ENCODE measurements at places on chromosomes 3 and 15.

GRCh38 chr3:25273582-25274171 is 154.4 kb upstream of the RARB start:
- DNase-seq, result no peak

DNA sequence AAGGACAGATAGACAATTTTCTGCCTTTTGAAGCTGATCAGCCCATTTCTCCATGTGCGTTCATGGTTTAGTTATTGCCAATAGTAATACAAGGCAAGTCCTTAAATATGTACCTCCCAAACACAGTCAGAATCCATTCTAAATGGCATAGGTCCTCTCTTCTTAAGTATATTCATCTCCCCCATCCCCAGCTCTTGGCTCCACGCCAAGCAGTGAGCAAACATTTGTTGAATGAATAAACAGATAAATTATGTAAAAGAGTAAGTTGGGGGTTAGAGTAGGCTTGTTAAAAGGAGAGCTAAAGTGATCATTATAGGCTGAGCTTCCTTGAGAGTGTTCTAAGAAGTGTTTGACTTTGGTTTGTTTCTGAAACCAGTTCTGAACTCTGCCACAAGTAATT is 241.3 kb downstream of the ITPR1 start:
- DNase-seq, result no peak

- DNase-seq, result no peak
Measured at GRCh38 chr3:72123908-72124441, 339.0 kb upstream of the PROK2 start.

- DNase-seq, result no peak
Measured at GRCh38 chr3:86578071-86578470, 412.9 kb downstream of the VGLL3 start.

DNA sequence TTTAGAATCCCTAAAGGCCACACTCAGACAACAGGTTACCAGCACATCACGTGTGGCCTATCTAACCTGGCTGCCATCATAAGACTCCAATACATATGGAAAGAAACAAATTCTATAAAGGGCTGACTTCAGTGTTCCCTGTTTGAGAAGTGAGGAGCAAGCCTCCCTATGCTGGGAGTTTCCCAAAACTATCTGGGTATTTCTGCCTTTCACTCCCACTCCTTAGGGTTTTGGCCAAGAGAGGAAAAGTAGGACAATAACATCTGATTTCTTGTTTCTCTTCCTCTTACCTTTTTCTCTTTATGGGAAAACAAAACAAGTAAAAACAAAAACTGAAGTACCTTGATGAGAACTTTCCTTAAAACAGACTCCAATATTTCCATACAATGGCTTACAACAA is 121.5 kb upstream of the COL8A1 start:
- no peak for DNase-seq

DNA sequence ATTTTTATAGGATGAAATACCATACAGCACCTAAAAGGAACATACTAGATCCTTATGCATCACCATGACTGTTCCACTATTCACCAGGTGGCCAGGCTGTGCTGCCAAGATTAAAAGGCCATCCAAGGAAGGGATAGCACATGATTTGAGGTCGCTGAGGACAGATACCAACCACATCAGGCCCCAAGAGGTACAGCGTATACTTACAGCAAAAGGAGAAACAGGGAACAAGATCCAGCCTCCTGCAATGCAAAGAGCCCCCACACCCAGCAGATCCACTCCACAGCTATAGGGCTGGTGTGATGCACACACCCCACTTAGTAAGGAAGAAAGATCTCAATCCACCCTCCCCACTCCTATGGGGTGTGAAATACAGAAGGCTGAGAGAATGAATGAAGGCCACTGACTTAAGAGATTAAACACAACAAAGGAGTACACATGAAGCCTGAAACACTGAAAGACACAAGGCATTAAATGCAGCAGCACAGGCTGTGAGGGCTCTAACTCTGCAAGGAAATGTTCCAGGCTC is 32.0 kb upstream of the ZNF445 start:
- no peak for DNase-seq

GRCh38 chr3:73734211-73735089 is 109.7 kb upstream of the PDZRN3 start:
- no peak for DNase-seq

DNA sequence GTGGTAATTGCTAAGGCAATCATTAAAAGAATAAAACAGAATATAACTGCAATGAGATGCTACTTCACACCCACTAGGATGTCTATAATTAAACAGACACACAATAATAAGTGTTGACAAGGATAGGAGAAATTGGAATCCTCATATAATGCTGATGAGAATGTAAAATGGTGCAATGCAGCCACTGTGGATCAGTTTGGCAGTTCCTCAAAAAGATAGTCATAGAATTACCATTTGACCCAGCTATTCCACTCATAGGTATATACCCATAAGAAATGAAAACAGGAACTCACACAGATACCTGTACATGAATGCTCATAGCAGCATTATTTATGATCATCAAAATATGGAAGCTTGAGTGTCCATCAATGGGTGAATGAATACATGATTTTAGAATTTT is 9.6 kb upstream of the RNF111 start:
- no peak for DNase-seq

GRCh38 chr15:73617301-73617831 is 15.8 kb downstream of the NPTN start:
- no peak for DNase-seq

GRCh38 chr3:108513961-108514360 is 3.6 kb upstream of the MYH15 start:
- DNase-seq, result no peak

DNA sequence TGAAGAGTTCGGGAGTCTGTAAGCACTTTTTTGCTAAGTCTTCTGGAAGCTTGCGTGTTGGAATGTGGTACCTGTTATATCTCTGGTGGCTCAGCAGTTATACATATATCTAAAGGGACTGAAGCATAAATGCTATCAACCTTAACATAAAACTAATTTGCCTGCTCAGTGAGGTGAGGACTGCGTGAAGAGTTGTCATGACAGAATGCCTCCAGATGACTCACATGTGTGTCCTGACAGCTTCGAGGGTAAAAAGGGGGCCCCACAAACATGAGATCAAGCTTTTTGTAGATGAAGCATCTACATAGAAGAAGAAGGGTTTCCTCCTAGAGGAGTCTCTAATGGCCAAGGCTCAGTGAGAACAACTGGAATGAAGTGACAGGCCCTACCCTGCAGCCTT is 88.8 kb upstream of the C3orf80 start:
- no peak for DNase-seq

GRCh38 chr3:27880969-27881892 is 159.1 kb upstream of the EOMES start:
- no peak for DNase-seq

DNA sequence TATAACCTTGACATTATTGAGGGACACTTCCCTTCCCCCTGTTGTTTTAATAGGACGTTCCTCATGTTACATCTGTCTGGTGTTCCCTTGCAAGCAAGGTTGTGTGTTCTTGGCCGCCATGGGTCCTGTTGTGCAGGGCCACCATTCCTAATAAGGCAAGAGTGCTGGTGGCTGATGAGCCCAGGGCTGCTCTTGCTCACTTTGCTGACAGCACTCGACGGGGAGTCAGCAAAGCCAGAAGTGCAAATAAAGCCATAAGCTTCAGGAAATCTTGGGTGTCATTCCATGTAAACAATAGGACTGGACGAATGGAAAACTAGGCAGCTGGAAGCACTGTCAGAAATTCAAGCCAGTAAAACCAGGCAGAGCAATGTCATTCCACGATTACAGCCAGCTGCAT is 75.8 kb downstream of the SQOR start:
- DNase-seq, result no peak

GRCh38 chr3:108221393-108221792 is 831 bp downstream of the IFT57 start:
- DNase-seq, result no peak

GRCh38 chr3:113088616-113089015 is 97.8 kb downstream of the GTPBP8 start:
- DNase-seq, result no peak

DNA sequence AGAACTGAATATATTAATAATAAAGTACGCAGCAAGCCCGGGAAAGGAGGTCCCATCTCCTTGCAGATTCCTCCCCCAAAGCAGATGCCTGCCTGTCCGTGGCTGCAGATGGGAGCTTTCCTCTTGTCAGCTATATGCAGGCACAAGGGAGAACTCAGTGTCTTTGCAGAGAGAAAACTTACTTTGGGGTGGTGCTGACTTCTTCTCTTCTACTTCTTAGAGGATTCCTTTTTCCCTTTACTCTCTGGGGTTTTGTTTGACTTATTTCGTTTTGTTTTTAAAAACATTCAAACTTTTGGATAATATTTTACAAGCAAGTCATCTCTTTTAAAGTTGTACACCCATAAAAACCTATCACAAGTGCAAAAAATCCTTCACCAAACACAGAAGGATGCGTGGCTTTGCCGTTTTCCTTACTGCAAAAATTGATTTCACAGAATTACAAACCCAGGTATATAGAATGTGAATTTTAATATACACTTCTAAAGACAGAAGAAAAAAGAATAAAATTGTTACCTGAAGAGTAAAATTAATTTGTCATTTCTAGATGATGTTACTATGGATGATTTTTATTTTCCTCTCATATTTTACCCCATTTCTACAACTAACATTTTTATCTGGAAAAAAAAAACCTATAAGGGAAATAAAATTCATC is 65.3 kb upstream of the IGF1R start:
- no peak for DNase-seq

DNA sequence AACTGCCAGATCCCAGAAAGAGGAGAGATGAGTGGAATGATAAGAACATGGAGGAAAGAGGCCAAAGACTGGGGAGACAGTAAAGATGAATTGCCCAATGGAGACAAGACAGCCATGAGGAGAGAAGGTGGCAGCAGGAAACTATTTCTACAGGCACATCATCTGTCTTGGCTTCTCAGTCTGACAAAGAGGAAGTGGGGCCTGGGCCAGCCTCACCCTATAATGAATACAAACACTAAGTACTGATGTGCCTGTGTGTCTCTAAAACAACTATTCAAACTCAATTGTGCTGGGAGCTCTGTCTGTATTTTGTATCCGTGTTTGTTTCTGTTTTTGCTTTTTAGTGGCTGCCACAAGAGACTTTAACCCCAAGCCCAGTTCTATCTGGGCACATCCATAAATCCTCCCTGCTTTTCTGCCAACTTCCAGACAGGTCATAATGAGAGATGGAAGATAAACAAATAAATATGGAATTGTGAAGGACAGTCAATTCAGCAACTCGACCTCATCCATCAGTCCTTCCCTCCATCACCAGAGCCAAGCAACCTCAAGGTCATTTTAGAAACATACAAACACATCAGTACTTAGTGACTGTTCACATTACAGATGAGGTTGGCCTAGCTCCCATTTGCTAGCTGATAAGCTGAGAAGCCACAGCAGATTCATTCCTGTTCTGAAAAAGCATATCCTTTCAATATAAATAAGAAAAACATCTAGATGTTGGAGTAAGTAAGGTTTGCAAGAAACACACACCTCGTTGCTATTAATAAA is 116.7 kb downstream of the CADPS start:
- DNase-seq, result no peak

- DNase-seq, result no peak
Measured at GRCh38 chr3:43695863-43696262, 5.1 kb downstream of the ABHD5 start.

- no peak for DNase-seq
Measured at GRCh38 chr15:48721061-48721810, 75.7 kb upstream of the FBN1 start.

- no peak for DNase-seq
Measured at GRCh38 chr3:178393146-178393545, 143.1 kb upstream of the KCNMB2 start.

DNA sequence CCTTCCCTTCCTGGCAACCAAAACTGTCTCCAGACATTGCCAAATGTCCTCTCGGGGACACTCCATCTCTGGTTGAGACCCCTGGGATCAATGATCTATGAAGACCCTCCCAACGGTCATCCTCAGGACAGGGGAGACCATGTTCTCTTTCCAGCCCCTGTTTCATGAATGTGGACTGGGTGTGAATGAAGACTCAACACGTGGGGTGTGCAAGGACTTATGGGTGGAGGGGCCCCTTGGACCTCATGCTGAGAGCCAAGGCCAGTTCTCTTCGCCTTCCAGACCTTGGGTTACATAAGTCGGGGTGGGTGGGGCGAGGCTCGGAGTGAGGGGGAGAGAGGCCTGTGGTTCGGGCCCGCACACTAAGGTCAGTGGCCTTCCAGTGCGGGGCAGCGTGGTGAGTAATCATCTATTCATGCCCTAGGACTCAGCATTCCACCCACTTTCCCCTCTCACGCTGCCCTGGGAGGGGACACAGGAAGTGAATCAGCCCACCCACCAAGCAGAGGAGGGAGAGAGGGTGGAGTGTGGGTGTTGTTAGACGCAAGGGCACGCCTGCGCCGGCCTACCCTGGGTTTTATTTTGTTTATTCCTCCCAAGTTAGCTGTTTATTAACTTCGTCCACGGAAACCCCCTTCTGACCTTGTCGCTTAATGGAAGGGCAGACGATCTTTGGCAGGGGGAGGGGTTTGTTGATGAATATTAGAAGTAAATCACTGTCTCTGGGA is 6.7 kb downstream of the PAQR5 start:
- no peak for DNase-seq

Measured in Ammon's horn (tissue), 1 donor.